ENCODE measurements at places on chromosomes 1 and 21.

- DNase-seq = no peak
These were observed 18.5 kb downstream of the UBE2G2 start for GRCh38 chr21:44783020-44783696.

GRCh38 chr1:155913969-155914757 is 3.0 kb upstream of the RIT1 start:
- DNase-seq = no peak

- DNase-seq = no peak
These were observed 81.8 kb downstream of the LRRC7 start for GRCh38 chr1:69649383-69649990.

- no peak for DNase-seq
These were observed 308.8 kb upstream of the USP24 start for GRCh38 chr1:55524006-55524405.

- no peak for DNase-seq
These were observed 1.5 kb upstream of the CCDC27 start for GRCh38 chr1:3750741-3751140.

GRCh38 chr1:203440771-203441170 is 34.8 kb upstream of the PRELP start:
- no peak for DNase-seq

- no peak for DNase-seq
These were observed 213.0 kb downstream of the OMA1 start for GRCh38 chr1:58333511-58333910.

DNA sequence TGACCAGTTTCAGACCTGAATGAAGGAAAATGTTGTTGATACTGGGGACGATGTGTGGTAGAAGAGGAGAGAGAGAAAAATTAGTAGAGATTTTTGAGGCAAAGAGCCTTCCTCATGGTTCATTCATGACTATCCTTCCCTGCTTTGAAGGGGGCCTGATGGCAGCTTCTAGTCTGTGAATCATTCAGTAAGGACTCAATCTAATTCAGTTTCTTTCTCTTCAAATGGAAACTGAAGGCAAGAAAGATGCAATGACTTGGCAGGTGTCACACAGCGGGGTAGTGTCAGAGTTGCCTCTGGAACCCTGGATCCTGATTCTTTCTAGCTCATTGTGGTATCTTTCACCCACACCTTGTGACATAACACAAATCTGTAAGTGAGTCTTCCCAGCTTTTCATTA is 14.9 kb upstream of the CD5L start:
- DNase-seq = no peak

DNA sequence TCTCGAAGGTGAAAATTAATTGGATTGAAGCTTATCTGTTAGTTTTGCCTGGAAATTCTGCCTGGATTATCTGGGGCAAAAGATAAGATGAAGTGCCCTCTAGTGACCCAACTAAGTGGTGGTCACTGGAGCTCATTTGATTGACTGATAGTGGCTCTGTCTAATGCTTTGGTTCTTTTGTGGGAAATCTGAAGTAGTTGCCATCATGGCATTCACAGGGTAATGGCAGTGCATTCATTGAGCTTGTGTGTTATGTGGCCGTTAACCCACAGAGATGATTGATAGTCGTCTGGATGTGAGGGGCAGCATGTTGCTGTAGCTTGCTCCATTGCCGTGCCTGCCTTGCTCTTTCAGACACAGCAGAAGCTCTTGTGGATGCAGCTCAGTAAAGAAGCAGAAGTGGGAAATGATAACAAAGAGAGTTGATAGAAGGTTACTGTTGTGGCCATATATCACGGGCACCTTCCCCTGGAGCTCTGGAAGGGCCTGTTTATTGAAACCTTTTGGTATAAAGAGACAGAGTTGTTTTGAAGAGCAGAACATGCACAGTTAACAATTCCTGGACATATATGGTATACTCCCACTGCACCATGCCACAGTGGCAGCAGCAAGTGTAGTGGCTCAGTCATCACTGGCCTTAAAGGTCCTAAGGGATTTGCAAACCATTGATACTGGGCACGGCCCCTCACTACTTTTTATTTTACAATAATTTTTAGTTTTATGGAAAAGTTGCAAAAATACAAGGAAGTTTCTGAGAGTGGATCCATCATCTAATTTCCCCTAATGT is 42.0 kb downstream of the CXADR start:
- DNase-seq = no peak

- no peak for DNase-seq
These were observed 3.3 kb downstream of the CROCC start for GRCh38 chr1:16924919-16925477.

DNA sequence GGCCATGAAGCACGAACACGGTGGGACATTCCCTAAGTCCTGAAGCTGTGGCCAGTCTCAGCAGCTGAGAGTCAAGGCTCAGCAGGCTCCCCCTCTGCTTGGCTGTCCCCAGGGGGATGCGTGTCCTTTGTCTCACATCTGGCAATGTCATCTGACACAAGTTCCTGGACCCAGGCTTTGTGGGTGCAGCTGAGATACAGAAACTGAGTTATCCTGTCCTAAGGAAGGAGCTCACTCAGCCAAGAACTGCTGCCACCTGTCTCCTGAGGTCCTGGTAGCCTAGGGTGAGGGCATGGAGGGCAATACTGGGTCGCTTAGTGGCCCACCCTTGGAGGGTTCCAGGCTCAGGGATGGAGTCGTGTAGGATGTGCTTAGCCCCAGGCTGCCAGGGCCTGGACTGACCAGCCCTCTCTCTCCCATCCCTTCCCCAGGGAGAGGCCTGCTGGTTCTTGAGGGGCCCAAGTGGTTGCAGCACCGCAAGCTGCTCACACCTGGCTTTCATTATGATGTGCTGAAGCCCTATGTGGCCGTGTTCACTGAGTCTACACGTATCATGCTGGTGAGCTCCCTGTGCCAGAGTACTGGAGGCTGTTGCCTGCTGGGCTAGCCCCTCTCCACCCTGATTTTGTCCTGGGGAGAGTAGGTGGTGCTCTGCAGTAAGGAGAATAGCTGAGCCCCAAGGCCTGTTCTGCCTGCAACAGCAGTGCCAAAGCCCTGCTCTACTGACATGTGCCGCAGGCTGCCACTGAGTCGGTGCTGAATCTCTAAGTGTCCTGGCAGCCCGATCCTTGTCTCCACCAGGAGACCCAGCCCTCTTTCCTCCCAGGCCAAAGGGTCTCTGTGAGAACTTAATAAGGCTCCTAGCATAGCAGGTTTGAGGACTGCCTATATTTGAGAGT is 13.5 kb downstream of the CYP4B1 start:
- DNase-seq = no peak

DNA sequence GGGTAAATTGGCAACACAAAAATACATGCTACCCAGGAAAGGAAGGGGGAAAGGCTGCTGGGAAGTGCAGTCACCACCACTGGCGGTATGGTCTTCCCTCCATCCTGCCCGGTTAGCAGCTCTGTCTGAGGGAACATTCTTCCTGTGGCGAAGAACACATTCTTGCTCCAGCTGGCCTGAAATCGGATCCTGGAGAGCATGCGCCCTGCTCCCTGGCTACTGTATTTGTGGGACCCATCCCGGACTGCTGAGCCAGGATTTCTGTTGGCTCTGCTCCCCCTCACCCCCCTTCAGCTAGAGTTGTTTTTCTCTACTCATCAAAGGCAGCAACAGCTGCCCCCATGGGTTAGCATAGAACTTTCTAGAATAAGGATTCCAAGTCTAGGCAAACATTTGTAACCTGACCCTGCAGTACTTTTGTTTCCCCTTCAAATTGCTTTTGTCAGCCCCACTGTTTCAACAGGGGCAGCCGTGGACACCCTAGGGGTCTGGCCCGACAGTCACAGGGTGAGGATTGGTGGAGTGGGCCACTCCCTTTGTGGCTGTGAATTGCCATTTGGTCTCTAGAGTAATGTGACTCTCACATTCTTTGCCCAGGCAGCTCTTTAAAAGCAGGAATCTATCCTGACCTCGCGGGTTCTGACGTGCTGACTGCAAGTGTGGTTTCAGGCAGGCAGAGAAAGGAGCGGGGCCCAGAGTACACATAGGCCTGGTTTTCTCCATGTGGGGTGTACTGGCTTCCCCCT is 157.7 kb downstream of the TOMM20 start:
- DNase-seq = no peak

- DNase-seq = no peak
These were observed 11.9 kb upstream of the PDE9A start for GRCh38 chr21:42641311-42642218.

DNA sequence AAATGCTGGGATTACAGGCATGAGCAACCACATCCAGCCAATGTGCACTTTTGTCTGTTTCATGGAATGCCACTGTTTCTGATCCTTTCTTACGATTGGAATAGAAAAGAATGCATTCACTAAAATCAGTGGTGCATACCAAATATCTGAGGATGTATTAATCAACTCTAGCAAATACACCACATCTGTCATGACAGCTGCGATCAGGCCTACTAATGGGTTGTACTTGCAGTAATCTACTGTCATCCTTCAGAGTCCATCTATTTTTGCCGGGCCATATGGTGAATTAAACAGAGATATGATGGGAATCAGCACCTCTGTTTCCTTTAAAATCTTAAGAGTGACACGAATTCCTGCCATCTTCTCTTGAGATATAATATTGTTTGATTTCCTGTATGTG is 8.5 kb upstream of the USP1 start:
- no peak for DNase-seq

GRCh38 chr1:108063703-108064102 is 98.7 kb upstream of the VAV3 start:
- peak; percentile 25 for DNase-seq

DNA sequence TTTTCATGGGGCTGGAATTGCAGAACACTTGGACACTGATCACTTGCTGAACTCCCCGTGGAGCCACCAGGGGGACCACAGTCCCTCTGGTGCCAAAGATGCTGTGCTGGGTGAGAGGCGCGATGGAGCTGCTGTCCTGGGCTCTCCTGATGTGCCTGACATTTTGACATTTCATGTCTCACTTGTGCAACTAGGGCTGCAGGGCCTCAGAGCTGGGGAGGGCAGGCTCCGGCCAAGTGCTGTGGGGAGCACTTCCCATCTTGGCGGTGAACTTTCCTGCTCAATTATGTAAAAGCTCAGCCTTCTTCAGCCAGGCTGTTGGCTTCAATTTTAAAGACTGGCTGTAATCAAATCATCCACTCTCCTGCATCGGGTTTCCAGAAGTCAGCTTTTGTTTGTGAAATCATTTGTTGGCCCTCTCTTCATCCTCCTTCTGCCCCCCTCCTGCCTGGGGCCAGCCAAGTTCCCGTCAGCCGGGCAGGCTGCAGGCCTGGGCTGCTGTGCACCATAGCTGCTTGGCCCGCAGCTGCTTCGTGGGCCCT is 36.8 kb downstream of the KCNAB2 start:
- DNase-seq = no peak

DNA sequence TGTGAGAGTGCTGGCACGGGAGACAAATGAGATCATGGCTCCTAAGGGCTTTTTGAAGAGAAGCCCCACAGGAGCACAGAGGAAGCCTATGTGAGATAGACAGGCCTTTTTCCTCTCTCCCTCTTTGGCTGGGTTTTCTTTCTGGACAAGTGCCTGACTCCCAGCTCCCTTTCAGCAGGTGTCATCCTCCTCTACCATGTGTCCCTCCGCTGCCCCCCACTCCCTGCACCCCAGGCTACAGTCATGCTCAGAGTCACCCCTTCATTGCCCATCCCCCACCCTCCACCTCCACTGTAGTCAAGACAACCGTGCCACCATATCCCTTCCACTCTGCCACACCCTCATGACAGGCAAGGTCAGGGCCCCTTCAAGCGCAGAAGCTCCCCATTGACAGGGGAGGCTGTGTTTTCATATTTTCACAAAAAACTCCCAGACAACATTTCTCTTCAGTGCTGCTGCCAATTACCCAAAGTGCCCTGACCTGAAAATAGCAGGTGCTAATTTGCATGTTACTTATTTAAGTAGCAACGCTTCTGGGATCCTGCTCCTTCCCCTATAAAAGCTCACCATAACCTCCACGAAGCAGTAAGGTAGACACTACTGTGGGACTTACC is 92.1 kb upstream of the IPO9 start:
- no peak for DNase-seq

DNA sequence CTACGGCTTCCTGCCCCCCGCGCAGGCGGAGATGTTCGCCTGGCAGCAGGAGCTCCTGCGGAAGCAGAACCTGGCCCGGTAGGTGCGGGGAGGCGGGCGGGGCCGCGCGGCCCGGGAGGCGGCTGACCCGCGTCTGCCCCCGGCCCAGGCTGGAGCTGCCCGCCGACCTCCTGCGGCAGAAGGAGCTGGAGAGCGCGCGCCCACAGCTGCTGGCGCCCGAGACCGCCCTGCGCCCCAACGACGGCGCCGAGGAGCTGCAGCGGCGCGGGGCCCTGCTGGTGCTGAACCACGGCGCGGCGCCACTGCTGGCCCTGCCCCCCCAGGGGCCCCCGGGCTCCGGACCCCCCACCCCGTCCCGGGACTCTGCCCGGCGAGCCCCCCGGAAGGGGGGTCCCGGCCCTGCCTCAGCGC is 16.6 kb downstream of the NOC2L start:
- DNase-seq = no peak

DNA sequence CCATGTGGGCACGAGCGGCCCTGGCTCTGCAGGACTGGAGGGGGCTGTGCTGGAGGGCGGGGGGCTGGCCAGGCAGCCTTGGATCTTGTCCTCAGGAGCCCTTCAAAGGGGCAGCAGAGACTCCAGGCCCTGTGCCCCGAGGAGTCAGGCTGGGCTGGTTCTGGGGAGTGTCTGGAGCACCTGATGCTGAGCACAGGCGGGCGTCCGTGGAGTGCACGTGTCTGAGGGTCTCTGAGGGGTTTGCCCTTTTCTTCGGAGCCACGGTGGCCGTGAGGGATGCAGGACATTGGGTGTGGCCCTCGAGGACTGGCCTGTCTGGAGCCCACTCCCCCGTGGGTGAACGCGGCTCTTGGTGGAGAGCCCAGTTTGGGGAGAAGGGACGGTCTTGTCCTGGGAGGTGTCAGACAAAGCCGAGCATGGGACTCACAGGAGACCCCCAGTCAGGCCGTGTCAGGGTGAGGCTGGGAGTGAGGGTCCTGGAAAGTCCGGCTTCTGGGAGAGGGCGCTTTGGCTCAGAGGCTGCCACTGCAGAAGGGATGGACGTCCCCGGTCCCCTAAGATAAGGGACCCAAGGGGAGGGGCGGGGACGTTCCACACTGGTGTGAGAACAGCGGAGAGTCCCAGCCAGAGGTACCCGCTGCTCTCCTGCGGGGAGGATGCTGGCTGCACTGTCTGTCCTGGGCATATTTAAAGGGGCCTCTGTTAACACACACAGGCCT is 60.8 kb downstream of the COL18A1 start:
- DNase-seq = no peak

GRCh38 chr1:1213345-1214265 is at the start of gene TNFRSF4:
Gene TNFRSF4 (minus strand): TSS chr1:1214153. CDS start chr1:1214127, 26 bp downstream.
- DNase-seq = no peak

- DNase-seq = no peak
These were observed 120.1 kb upstream of the TNR start for GRCh38 chr1:175863299-175864050.

- DNase-seq = no peak
These were observed 26.8 kb downstream of the IFI44 start for GRCh38 chr1:78676347-78676982.

Data from GF-D8 (cell line).